Skin of body (tissue), 3 donors: ENCODE measurements at places on chromosomes 12 and 14. TPM values are rescaled to one million over a fixed set of nuclear protein-coding genes. Genes with fewer than 3 reads are reported as not detected.

DNA sequence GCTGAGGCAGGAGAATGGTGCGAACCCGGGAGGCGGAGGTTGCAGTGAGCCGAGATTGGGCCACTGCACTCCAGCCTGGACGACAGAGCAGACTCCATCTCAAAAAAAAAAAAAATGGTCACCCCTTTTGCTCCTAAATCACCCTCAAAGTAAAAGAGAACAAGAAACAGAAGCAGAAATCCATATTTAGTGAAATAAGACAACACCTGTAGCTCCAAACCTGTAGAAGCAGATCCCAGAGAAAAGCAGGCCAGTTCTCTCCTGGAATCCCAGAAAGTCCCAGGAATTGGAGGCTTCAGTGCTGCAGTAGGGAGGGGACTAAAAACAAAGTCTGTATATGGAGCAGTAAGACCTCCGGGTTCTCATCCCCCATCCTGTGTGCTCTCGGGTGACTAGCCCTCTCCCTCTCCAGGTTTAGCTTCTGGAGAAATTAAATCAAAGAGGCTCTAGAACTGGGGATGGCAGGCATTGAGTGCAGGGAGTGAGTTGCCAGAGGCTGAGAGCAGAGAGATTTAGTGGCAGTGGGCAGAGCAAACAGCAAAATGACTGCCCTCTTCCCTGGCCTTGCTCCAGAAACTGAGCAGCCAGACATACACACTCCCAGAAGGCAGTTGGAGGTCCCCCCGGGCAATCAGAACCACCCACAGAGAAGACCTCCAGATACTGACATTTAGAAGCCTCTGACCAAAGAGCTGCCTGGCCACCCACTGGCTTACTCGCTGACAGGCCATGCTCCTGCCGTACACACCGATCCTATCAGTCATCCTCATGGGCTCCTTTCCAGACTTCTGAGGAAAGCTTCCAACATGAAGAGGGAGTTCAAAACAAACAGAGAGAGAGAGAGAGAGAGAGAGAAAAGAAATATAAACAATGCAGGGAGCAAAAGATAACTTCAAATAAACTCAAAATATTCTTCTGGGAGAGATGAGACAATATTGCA, 6.3 kb upstream of the MLXIP start:
- no peak for DNase-seq

DNA sequence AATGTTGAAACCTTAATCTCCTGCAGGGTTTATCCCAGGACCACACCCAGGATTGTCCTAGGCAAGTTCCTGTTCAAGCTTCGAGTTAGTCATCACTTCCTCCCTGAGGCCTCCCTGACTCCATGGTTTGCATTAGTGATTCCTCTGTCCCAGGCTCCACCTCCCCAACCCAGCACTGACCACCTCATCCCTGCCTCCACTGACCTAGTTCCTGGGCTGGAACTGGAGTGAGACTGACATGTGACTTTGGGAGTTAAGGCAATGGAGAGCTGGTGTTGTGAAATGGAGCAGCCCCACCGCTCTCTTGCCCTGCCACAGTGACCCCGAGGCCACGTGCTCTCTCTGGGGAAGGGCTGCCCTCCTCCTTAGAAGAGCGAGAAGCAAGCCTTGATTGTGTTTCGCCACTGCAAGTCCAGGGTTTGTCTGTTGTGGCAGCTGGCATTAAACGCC, 15.8 kb upstream of the DTX1 start:
- DNase-seq, result no peak

Gene OTX2
- total RNA-seq, result not detected

Gene KRT78
- 13.7 TPM for total RNA-seq

Gene TMEM233
- total RNA-seq, result 0.20 TPM

Gene LRRC43
- total RNA-seq, result not detected

Gene SALL2
- total RNA-seq, result 4.9 TPM

Gene NTF3
- total RNA-seq, result 4.7 TPM

Gene CTSG
- 31.1 TPM for total RNA-seq
